ENCODE measurements at places on chromosomes 16 and 17.

GRCh38 chr16:64657316-64658011, 464.4 kb downstream of the CDH11 start:
- no peak for DNase-seq

- peak; percentile 47 for DNase-seq
Observed at GRCh38 chr17:39653662-39654331, 11.4 kb upstream of the TCAP start.

DNA sequence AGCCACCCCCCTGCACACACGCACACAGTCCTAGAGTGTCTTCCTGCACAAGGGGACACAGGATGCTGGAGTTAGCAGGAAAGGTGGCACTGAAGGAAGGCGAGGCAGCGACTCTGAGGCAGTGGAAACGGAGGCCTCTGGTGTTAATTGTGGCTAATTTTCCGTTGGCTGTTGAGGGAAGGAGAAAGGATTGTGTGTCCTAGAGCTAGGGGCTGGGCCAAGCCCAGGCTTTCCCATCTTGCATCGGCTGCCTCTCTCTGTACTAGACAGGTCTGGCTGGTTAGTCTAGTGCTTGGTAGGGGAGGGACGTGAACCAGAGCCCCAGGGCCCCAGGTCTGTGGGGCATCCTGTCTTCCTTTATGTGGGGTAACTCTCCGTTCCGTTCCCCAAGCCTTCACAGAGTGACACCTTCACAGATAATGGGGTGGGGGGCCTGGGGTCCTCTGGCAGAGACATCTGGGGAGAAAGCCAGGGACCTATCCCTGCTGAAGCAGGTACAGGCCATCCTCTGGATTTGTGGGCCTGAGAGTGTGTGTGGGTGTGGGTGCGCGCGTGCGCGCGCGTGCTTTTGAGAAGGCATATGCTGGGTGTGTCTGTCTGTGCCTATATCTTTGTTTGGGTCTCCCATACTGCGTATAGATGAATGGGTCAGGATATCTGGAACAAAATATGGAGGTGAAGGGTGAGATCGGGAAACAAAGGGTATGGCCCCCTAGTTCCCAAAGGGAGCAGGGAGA, at the start of gene CHD3:
Gene CHD3, plus strand, starts transcription at position 606 of the 737 bp plus-strand sequence. CDS start 212 bp downstream, outside the sequence.
- no peak for DNase-seq

GRCh38 chr16:68233835-68234187, 2.1 kb downstream of the ESRP2 start:
- DNase-seq = no peak

DNA sequence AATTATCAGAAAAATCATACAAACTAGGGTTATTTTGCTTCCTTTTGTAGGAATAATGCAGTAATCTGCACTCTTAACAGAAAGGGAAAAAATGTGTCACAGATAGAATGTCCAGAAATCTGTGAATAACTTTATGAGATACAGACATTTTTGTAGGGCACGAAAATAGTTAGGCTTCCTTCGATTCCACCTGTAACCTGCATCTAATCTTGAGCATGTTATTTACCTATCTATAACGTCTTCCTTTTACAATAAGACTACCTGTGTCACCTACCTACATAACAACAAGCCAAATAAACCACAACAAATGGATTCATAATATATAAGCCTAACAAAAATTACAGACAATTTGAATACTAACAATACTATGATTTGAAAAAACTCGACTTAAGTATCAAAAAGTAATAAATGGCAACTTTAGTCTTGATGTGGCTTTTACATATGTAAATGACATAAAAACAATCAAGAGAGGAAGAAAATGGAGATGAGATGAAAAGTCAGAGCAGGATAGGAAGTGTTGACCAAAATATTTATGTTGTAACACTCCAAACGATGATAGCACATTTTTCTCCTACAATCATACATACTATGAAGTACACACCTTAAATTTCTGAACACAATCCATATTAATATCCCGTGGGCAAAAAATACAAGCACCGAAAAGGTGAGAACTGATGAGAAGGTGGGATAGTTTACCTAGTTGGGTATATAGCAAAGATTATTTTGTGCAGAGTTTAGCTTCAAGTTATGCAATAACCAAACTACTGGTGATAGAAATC, 2.5 kb downstream of the STAT5B start:
- no peak for DNase-seq

DNA sequence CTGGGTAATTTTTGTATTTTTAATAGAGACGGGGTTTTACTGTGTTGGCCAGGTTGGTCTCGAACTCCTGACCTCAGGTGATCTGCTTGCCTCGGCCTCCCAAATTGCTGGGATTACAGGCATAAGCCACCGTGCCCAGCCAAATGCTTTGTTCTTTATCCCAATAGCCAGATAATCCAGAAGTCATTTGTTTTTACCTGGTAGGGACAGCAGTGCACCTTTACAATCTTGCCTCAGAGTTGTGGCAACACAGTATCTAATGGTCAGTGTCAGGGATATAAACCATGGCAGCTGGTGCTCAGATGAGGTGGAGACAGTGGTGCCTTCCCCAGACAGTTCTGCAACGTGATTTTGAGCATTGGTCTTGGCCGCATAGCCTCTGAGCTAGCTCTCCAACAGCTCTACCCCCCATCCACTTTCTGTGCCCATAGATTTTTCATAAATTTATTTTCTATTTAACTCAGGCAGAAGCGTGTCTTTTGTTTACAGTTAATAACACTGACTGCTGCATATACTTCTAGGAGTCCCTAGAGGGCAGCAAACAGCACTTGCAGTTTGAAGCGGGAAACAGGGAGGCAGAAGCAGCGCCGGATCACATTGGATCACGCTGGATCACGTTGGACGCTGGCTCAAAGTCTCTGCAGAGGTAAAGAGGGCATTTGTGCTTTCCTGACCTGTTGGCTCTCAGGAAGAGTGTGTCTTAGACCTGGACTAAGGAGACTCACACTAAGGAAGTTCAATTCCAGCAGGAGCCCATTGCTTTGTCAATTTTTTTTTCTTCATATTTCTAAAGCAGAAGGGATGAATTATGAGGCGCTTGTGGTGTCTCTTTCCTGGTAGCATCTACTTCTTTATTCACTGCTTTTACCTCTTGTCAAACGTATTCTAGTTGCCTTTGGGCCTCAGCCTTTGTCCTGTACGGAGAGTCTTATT, 5.1 kb upstream of the GGT6 start:
- DNase-seq = peak; percentile 78

DNA sequence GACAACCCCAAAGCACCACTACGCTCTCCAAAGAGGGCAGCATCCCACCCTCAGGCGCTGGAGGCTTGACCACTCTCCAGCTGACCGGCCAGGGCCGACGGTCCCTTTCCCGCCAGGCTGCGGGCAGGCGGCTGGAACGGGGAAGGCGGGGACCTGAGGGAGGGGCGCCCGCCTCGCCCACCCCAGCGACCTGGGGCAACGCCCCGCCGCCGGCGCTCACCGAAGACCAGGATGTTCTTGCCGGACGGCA, 431 bp downstream of the DYNC1LI2 start:
- DNase-seq = no peak
